Adipocyte (in vitro differentiated cells): ENCODE measurements at places on chromosomes 11 and 22.

DNA sequence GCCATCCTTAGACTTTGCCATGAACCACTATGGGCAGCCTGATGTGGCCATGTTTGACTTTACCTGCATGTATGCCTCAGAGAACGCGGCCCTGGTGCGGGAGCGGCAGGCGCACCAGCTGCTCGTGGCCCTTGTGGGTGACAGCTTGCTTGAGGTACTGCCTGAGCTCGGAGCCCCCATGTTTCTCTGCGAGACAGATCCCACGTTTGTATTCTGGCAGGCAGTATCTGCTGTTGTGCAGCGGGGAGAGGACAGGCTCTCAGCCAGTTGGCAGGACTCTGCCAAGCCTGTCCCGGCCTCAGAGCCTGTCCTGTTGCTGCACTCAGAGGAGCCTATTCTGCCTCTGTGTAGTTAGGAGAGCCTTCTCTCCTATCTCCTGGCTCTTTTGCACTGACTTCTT, 109.9 kb downstream of the MICAL2 start:
- no peak for DNase-seq

DNA sequence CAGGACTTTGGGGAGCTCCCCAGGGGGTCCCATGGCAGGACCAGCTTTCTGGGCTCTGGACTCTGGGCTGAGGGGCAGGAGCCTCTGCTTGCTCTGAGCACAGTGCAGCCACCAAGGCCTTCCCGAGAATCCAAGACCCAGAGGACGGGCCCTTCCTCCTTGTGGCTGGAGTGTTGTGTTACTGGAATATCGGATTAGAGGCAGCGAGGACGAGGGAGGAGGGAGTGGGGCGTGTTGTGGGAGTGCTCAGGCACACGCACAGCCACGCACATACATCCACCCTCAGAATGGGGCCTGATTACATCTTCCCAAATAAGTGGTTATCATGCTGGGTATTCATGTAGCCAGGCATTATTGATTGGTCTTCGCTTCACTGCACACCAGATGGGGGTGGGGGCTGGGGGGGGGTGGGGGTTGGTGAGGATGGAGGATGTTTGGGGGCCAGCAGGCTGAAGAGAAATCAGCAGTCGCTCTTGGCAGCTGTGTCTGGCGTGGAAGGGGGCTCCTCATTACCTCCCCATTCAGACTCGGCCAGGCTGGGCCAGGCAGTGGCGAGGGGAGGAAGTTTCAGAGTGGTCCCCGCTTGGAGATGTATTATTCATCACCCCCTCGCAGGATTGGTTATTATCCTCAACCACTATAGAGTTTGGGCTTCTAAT, 120.9 kb downstream of the ST3GAL4 start:
- DNase-seq = no peak

GRCh38 chr11:119863236-119863635, 134.2 kb upstream of the NECTIN1 start:
- no peak for DNase-seq

DNA sequence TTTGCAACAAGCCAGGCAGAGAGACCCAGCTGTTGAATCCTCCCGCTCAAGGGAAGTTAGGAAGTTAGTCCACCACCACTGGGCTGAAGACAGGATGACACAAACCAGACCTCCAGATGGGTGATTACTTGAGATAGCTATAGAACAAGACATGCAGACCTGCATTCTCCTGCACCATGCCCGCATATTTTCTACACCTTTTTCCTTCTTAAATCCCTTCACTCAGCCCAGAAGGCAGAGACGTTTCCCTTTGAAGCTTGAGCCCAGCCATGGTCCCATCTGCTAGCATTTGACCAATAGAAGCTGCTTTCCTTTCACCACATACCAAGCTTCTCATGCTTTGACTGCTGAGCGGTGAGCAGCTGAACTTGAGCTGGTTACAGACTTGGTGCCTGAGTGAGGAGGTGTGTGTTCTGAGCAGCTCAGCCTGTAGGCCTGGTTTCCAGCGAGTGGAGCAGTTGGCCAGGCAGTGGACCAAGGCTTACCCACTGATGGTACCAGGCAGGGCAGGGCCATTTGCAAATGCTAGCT, 29.2 kb upstream of the CBX6 start:
- DNase-seq = no peak

DNA sequence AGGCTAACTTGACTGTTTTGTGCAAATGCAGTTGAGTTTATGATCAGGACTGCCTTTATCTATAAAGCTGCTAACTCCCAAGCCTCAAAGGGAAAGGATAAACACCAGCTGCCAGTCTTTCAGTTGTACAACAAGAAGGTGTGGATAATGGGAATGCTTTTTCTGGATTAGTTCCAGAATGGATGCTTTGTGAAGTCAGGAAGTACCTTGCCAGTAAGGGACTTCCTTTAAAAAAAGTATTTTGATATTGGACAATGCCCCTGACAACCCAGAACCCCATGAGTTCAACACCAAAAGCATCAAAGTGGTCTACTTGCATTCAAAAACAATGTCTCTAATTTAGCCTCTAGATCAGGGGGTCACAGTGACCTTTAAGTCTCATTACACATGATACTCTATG, 32.0 kb downstream of the OR5A2 start:
- DNase-seq = no peak

DNA sequence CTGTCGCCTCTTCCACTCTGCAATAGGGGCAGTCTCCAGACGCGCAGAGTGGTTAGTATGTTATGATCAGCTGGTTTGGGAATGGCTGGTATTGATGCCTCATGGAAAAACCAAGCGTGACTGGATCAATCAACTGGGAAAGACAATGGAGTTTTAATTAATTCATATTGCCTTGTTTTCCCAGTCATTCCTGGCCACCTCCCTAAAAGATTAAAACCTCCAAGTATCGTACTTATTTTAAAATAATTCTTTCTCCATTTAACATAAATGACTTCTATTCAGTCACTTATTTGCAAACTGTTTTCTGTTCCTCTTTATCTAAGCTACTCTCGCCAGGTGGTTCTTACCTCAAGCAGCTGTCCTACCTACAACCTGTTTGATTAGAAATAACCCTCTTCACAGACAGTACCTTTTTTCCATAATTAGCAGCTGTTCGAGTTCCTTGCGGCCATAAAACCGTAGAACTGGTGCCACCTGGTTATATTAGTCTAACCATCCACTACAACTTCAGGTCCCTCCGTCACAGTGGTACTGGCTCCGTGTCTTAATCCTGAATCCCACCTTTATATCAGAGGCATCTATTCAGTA, 898 bp downstream of the ZNF215 start:
- DNase-seq = no peak

DNA sequence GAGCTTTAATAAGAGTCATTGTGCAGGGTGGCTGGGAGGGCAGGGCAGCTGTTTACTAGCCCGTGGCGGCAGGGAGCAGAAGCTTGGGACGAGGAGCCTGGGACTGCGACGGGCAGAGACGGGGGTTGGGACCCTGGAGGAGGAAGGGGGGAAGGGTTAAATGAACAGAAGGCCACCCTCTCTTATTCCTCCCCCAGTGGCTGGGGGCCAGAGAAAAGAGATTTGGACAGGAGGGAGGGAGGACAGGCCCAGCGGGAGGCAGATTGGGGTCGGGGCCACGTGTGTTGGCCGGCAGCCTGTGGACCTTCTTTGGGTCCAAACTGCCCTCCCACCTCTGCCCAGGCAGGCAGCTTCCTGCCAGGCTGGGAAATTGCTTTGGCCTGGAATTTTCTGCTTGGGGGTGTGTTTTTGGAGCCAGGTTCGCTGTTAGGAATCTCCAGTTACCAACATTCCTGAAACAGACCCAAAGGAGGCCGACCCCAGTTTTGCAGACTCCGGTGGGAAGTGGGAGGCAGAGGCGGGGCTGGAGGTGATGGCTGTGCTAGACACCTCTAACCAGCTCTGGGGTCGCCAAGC, 50.2 kb downstream of the APOL3 start:
- DNase-seq = no peak

DNA sequence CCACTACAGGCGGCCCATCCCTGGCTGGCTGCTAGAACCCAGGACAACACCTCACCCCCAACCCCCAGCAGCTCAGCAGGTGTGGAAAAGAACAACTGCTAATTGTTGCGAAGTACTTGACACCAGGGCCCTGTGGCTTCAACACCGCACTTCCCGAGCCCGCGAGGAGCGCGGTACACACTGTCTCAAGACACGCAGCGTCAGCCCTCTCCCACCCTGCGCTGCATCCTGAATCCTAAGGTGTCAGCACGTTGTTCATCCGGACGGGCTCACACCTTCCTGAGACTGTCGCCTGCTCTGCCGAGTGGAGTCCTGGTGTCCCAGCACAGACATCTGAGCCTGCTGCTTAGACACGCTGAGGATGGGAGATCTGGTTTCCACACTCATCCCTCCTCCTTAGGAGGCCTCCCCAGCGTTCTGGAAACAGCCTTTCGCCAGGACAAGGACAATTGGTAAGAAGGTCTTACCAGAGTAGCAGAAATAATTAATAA, 1336.2 kb downstream of the BRD1 start:
- DNase-seq = peak; percentile 3
